ENCODE measurements at places on chromosomes 7 and 10. TPM values are rescaled to one million over a fixed set of nuclear protein-coding genes. Genes with fewer than 3 reads are reported as not detected.

LLCFC1 gene
- total RNA-seq = not detected

DNA sequence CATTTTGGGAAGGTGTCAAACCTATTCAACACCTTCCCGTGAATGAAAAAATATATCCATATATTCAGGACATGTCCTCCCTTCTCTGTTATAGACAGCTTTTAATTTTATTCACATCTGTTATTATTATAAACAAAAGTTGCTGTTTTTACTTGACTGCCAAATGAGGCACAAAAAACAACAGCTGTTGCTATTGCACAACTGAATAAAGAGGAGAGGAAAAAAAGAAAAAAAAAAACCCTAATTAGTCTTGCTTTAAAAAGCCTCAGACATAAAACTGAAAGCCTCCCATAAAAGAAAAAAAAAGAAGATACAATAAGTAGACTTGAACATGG lies 153.4 kb downstream of the BMPER start:
- no peaks in the 10 kb centered on the region for H3K27me3 ChIP-seq
- no peak for DNase-seq
- H3K4me3 ChIP-seq = no peak overlapping the region
- no peak overlapping the region for H3K27ac ChIP-seq

DNA sequence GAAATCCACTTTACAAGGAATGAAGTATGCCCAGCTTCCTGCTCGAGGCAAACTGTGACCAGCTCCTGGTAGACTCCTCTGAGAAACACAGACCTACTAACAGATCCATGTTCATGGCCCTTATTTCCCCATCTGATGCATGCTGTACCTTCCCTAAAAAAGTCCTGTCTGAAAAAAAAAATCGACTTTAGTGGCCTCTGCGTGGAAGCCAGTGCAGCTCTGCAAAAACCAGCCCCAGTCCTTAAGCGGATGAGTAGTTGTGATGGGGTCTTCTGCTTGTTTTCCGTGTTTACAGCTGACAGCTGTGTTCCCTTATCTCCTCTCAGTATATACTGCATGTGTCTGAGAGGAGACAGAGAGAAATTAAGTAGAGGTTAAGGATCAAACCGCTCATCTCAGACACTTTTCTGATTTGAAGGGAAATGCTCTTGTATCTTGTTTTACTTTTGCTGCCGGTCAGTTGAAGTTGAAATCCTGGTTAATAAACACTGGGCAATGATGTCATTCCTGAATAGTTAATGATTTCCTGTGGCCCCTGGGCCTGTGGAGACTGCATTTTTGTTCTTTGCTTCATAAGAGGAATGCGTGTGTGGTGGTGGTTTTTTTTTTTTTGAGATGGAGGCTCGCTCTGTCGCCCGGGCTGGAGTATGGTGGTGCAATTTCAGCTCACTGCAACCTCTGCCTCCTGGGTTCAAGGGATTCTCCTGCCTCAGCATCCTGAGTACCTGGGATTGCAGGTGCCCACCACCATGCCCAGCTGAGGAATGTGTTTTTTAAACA lies 67.6 kb downstream of the DOCK1 start:
- H3K4me1 ChIP-seq = peaks cover 3% of the 10 kb centered on the region
- no peaks in the 10 kb centered on the region for H3K27me3 ChIP-seq
- no peak overlapping the region for H3K27ac ChIP-seq

DNA sequence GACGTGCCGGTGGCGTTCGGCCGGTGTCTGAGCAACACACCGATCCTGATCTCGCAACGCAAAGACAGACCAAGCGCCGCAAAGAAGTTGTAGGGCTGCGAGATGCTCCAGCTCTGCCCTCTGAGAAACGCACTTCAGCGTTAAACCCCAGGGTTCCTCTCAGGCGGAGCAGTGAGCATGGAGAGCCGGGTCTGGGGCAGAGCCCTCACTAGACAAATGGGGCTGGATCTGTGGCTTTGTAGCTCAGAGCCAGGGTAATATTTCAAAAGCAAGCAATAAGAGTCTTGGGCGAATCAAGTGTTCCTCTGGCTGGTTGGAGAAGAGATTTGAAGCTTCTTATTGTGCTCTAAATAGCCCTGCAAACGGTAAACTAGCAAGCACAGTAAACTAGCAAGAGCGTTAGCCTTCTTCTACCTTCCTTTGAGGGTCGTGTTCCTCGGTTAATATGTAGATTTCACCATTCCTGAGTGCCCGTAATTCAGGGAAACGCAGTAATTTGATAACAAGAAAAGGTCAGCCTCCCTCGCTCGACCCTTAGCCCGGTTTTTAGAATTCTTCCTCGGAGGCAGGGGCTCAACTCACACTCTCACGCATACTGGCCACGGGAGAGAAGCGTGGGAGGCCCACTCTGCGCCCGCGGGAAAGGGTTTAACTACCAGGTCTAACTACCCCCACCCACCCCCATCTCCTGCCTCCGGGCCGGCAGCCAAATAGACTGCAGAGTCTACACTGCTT lies 6.7 kb downstream of the SKAP2 start:
- H3K27me3 ChIP-seq = peaks cover 73% of the 10 kb centered on the region
- H3K4me1 ChIP-seq = peaks cover 7% of the 10 kb centered on the region
- no peaks in the 10 kb centered on the region for H3K36me3 ChIP-seq
- H3K4me3 ChIP-seq = no peak overlapping the region
- no peak for DNase-seq
- H3K27ac ChIP-seq = no peak overlapping the region

DNA sequence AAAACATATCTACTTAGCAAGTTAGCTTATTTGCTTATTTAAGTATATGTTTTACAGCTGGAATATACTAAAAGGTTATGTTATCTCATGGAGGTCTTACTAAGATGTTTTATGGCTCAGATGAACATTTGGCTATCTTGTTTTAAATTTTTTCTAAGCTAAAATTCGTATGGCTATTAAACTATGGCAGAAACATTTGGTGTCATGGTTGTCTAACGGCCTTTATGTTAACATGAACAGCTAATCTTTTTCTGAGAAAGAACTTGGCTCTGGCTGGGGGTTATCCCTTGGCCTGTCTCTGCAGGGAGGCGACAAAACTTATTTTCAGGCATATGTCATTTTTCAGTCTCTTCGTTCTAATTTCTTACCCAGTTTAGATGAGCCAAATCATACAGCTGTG lies 101.5 kb upstream of the MTPN start:
- no peak overlapping the region for H3K4me3 ChIP-seq
- H3K4me1 ChIP-seq = no peaks in the 10 kb centered on the region
- no peak overlapping the region for H3K27ac ChIP-seq
- no peak for DNase-seq

SPDYE1 gene
- total RNA-seq = not detected

DNA sequence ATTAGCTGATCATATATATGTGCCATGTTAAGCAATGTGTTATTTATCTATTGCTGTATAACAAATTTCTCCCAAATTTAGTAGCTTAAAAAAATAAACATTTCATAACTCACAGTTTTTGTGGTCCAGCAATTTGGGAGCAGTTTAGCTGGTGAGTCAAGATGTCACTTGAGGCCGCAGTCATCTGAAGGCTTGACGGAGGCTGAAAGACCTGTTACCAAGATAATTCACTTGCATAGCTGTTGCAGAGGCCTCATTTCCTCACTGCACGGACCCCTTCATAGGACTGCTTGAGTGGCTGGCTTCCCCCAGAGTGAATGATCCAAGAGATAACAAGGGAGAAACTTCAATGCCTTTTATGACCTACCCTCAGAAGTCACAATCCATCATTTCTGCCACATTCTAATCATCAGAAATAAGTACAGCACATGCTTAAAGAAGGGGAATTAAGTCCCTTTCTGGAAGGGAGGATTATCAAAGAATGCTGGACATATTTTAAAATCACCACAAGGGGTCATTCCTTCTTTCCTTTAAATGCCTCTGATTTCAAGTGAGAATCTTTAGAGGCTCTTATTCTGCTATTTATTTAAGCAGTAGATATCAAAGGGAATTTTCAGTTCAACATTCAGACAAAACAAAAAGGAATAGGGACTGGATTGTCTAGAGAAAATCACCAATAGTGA lies 10.5 kb upstream of the SRPK2 start:
- H3K4me3 ChIP-seq = no peak overlapping the region
- H3K36me3 ChIP-seq = no peaks in the 10 kb centered on the region
- H3K4me1 ChIP-seq = peaks cover 5% of the 10 kb centered on the region
- DNase-seq = no peak
- no peak overlapping the region for H3K27ac ChIP-seq

EPHA1 gene
- 2.3 TPM for total RNA-seq

GRCh38 chr7:26495569-26495968 lies 203.9 kb downstream of the SNX10 start:
- H3K27me3 ChIP-seq = peaks cover 4% of the 10 kb centered on the region
- H3K27ac ChIP-seq = no peak overlapping the region
- H3K36me3 ChIP-seq = no peaks in the 10 kb centered on the region
- H3K4me3 ChIP-seq = no peak overlapping the region

PPP1R3C gene
- total RNA-seq = 0.25 TPM

ADCY1 gene
- total RNA-seq = 0.06 TPM

DNA sequence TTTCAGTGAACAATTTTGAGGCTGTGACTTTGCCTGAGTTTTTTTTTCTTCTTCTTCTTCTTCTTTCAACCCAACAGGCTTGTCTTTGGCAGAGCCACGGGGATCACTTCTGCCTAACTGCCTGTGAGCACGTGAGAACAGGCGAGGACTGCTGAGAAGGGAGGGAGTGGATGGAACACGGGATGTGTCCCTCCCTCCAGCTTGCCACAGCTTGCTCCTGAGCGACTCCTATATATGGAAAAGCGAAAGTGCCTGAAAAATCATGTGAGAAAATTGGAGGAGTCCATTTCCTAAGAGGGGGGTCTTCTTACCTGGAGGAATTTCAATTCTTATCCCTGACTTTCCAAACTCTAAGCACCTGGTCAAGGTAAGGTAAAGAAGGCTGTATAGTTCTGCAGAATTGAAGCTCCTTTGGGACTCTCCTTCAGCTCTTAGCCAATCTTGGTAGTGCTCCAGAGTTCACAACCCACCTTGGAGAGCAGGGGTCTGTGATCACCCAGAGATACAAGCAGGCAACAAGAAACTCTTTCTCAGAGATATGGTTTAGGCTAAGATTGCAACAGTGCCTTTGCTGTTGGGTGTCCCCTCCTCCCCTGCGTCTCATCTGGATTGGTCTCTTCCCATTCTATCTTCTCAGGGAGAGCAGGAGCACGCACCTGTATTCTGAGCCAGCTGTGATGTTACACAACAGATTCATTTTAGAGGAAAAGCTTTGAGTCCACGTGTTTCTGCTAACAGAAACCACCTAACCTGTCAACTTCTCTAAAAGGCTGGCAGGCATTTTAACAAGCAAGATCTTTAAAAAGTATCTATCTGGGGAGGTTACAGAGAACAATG lies at the start of gene MAT1A:
Gene MAT1A (minus strand): TSS at position 208 of the 837 bp plus-strand sequence. CDS start 235 bp downstream, outside the sequence.
- H3K4me1 ChIP-seq = no peaks in the 10 kb centered on the region
- H3K4me3 ChIP-seq = no peak within 1 kb of the TSS
- no peak for DNase-seq
- H3K36me3 ChIP-seq = no peaks in the 10 kb centered on the region

- peaks cover 62% of the 10 kb centered on the region for H3K4me1 ChIP-seq
- no peak for DNase-seq
- H3K27ac ChIP-seq = peak overlapping the region; percentile 84
- H3K36me3 ChIP-seq = peaks cover 33% of the 10 kb centered on the region
- peaks cover 11% of the 10 kb centered on the region for H3K27me3 ChIP-seq
Observed at GRCh38 chr10:104307576-104308438, 30.5 kb downstream of the ITPRIP start.

GRCh38 chr7:95169678-95170077 lies 154.7 kb downstream of the PON1 start:
- DNase-seq = no peak
- peaks cover 27% of the 10 kb centered on the region for H3K27me3 ChIP-seq
- no peaks in the 10 kb centered on the region for H3K36me3 ChIP-seq
- H3K27ac ChIP-seq = no peak overlapping the region

DNA sequence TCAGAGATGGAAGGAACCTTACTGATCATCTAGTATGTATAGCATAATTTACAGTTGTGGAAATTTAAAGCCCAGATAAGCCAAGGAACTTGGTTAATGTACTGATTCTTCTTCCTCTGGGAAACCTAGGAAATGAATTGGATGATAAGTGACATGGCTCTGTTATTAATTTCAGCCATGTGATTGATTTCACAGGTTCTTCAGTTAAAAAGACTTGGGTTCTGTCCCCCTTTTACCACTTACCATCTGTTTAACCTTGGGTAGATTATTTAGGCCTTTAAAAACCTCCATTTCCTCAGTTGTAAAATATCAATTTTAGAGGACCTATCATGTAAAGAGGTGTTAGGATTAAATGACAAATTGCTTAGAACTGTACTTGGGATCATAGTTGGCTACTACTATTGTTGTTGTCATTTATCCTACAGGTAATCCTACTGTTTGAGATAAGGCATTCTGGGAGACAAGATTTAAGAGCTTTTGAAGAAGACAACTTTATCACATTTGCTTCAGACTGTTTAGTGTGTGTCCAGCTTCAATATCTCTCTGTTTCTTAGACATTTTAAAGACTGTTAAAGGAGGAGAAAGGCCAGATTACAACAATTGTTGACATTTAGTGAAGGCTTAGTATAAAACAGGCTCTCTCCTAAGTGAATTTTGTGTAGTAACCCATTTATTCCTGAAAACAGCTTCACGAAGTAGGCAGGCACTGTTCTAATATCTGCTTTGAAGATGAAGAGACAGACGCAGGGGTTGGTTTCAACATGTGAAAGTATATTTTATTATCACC lies 997.1 kb upstream of the C7orf33 start:
- no peak overlapping the region for H3K4me3 ChIP-seq
- no peaks in the 10 kb centered on the region for H3K4me1 ChIP-seq
- no peak for DNase-seq

DNA sequence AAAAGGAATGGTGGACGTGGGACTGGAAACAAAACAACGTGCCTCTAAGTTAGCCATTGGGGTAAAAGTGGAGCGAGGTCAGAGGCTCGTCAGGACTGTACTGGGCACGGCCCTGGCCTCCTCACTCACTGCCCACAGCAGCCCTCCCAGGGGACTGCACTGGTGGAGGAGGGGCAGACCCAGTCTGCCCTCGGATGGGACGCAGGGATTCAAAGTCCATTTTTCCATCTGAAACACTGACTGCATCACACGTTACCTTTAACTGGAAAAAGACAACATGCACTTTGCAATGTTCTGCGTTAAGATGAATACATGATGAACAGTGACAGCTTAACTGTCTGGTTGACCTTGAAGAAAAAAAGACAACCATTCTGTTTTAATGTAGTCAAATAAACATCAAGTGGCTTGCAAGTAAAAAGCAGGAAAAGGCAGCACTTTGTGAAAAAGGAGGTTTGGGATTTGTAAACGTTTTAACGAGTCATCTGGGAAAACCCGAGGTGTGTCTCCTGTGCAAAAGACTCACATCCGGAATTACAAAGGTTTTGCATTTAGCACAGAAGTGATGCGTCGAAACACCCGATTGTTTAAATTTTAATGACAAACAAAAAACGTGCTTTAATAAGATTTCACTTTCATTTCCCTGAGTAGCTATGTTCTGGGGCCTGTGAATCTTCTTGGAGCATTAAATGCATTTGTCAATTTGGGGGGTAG lies 18.8 kb downstream of the KLF6 start:
- no peak overlapping the region for H3K4me3 ChIP-seq
- DNase-seq = no peak
- H3K27ac ChIP-seq = no peak overlapping the region
- H3K4me1 ChIP-seq = peaks cover 41% of the 10 kb centered on the region
- peaks cover 4% of the 10 kb centered on the region for H3K27me3 ChIP-seq
- H3K36me3 ChIP-seq = no peaks in the 10 kb centered on the region

All from activated naive CD8-positive, alpha-beta T cell treated with anti-CD3 and anti-CD28 coated beads for 36 hours (primary cell).